Activated T-helper 1 cell treated with anti-CD3 and anti-CD28 coated beads, Interleukin-2, amount 50 U/mL, for 16 hours (primary cell): ENCODE measurements at places on chromosomes 6 and 20.

- no peak for DNase-seq
Measured at GRCh38 chr6:91447530-91448254, 860.8 kb upstream of the MAP3K7 start.

DNA sequence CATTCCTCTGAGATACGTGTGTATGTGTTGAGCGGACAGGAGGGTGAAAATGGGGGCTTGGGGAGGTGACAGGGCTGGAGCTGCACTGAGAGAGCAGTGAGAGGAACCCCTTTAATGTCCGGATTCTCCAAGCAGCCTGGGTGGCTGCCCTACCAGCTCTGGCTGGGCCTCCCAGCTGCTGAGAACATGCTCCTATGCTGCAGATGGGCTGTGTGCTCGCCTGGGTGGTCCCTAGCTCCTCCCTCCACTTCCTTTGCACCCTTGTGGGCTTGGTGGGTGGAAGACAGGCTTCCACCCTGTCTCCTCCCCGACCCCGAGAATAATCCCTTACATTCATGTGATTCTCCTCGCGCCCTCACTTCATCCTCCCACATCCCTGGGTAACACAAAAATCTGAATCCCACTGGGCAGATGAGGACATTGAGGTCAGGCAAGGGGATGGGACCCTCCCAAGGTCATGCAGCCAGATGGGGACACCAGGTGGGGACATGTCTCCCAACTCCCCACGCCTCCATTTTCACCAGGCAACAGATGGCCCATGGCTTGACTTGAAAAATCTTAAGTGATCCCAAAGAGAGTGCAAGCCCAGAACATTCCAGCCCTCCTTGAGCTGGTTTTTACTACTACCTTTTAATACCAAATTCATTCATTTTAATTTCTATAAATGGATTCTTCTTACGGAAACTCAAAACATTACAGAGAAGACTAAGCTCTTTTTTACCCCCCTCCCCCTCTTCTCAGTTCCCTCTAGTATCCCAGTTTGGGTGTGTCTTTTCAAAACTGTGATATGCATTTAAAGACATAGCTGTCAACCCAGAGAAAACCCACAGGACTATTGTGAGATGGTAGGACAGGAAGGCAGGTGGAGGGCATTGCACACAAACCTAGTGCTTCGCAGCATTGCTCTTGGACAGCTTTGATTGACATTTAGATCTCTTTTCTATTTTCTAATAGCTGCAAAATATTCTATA, 5.0 kb upstream of the PDRG1 start:
- no peak for DNase-seq

- no peak for DNase-seq
Measured at GRCh38 chr6:104506429-104506828, 353.3 kb downstream of the HACE1 start.

GRCh38 chr6:93524671-93525451, 105.5 kb upstream of the EPHA7 start:
- no peak for DNase-seq

GRCh38 chr6:2565499-2565898, 185.2 kb downstream of the MYLK4 start:
- no peak for DNase-seq

- DNase-seq: no peak
Measured at GRCh38 chr20:10336959-10337729, 96.9 kb downstream of the MKKS start.

GRCh38 chr6:141354191-141354955, 778.4 kb upstream of the GJE1 start:
- no peak for DNase-seq

DNA sequence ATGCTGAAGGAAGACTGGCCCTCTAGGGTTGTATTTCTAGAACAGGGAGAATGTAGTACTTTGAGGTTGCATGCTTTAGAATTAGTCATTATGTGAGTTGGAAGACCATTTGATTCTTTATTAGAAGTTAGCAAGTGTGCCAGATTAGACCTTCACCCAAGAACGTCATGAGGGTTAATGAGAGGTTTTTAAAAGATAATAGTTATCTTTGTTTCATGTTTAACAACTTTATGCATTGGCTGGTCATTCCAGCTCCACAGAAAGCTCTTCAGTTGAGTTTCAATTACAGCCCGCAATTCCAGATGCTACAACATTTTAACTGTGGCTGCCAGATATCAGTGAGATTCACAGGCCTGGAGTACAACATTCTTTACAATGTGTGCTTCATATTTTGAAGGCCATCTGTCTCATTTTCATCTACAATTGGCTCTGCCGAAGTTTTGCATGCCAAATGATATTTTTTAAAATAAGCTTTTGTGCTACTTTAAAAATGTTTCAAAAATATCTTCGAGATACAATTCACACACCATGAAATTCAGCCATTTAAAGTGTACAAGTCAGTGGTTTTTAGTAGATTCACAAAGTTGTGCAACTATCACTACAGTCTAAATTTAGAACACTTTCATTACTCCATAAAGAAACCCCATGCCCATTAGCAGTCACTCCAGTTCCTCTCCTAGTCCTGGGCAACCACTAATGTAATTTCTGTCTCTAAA, 61.1 kb upstream of the FBXO30 start:
- DNase-seq: no peak
